ENCODE measurements at places on chromosomes 3 and 15. TPM values are rescaled to one million over a fixed set of nuclear protein-coding genes. Genes with fewer than 3 reads are reported as not detected.

TMEM207 gene
- total RNA-seq: not detected

DNA sequence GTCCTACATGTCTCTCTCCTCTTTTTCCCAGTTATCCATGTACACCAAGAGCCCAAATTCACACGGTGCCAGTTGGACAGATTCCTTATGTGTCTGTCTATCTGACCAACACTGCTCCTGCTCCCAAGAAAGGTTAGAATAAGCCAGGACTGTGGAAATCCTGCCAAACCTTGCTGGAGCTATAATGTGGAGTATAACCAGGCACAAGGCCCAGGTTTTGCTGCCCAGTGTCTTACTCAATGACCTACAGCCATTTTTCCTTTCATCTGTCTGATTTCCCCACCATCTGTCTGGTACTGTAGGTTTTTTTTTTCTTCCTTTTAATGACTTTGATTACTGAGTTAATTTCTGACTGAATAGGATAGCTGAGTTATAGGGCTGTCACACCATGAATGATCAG is 26.5 kb upstream of the MINDY4B start:
- no peak for DNase-seq

CLDN18 gene
- not detected for total RNA-seq

- DNase-seq: no peak
Observed at GRCh38 chr3:94616833-94617232, 554.0 kb downstream of the NSUN3 start.

DNA sequence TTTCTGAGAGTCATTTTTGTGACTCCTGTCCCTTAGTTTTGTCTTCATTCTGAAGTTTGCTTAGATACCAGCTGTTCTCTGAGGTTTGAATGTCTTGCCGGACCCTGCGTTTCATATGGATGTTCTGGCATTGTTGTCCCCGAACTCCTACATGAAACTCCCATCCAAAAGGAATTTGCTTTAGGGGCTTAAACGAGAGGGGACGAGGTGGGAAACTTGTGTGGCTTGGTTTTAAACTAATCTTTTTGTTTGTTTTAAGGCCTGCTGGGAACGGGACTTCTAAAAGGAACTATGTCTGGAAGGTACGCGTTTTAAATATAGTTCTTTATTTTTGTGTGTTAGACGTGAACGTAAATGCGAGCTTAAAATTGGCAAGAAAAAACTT is 679 bp downstream of the RPL35A start:
- DNase-seq: peak; percentile 12

DNA sequence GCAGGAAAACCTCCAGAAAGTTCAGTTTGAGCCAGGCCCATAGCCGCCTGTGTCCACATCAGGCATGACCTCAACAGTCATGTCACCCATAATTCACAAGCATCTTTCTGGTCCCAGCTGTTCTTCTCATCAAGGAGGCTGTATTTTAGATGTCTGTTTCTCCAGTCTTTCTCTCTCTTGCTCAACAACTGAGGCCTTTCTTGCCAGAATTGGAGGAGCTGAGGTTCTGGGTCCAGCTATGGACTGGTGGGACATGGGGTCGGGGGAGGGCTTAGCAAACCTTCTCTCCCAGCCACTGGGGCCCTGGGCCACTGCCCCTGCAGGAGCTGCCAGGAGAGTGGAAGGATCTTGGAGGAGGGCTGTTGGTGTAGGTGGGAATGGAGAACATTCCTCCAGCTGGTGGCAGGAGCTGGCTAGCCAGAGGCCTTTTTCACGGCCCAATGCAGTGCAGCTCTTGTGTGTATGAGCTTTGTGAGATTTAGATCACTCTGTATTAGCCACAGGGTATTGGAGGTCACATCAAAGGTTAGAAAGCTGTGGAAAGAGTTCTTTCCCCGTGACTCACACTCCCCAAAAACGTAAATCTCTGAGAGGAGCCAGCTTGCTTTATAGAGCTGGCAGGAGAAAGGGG is 23.5 kb downstream of the MAGEF1 start:
- DNase-seq: no peak

CSPG4 gene
- total RNA-seq: 32.3 TPM

All from G401 (cell line).